Activated T-cell treated with anti-CD3 and anti-CD28 coated beads, Interleukin-2, amount 50 U/mL, for 72 hours (primary cell): ENCODE measurements at places on chromosomes 16 and 17. TPM values are rescaled to one million over a fixed set of nuclear protein-coding genes. Genes with fewer than 3 reads are reported as not detected.

DNA sequence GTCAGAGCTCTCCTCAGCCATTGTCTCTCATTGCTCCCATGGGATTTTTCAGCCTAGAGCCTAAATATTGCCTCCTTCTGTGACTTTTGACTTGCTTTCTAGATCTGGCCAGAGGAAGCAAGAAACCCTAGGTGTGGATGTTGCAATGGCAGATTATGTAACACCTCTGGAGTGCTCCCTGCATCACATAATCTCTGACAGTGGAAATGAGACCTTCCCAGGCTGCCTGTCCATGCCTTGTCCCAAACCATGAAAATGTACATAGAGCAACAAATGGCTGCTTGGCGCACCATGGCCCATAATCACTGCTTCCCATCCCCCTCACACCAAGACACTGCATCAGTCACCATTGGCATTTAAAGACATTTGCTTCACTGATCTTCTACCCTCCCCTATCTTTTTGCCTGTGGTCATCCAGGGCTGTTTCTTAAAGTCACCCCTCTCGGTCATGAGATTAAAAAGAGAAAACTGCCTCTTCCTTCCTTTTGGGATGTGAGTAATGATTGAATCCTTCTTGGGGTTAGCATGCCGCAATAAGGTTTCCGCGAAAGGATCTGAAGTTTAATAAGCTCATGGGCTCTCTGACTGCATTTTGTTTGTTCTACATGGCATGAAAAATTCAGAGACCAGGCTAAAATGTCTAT, 34.2 kb upstream of the CCL2 start:
- H3K27ac ChIP-seq = no peak overlapping the region
- no peak for DNase-seq
- no peak overlapping the region for H3K4me3 ChIP-seq
- H3K36me3 ChIP-seq = peaks cover 5% of the 10 kb centered on the region
- peaks cover 55% of the 10 kb centered on the region for H3K27me3 ChIP-seq

Gene GP1BA
- 0.26 TPM for total RNA-seq

Gene CES5A
- total RNA-seq = not detected

Gene SPNS2
- total RNA-seq = 1.1 TPM

Gene NPW
- total RNA-seq = 1.9 TPM

GRCh38 chr17:71613996-71614395, 506.8 kb upstream of the SOX9 start:
- no peaks in the 10 kb centered on the region for H3K27me3 ChIP-seq
- no peak overlapping the region for H3K27ac ChIP-seq
- peaks cover 5% of the 10 kb centered on the region for H3K36me3 ChIP-seq
- DNase-seq = no peak
- no peaks in the 10 kb centered on the region for H3K4me1 ChIP-seq

DNA sequence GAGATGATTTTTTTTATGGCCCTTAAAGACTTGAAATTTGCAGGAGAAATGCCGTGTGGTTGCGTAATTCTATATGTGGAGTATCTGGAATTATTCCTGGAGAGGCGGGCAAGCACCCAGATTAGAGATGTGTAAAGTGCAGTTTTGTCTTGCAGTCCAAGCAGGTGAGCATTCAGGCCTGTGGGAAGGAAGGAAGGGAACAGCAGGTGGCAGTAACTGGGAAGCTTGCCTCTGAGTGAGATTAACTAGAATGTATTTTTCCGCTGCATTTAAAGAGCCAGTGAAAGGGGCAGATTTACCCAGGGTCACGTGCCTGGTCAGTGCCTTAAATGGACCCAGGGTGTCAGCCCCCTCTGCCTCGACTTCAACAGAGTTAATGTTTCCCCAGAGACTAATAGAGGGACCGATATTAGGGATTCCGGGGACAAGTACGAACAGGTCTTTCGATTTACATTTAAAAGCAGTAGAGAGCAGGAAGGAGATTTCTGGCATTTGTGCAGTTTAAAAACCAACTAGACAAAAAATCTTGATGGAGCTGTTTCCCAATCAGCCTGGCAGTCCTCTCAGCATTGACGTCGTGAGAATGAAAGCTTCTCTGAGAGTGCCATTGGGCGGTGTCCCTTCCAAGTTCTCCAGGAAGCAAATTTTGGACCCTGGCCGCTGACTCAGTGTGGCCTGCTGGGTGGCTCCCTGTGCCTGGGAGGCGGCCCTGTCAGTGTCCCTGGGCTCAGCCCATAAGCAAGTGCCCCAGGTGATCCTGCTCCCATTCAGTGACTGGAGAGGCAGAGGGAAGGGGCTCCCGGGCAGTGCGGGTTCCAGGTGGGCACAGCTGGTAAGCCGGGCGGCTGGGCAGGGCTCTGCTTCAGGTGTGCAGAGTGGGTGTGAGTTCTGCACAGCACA, 38.2 kb downstream of the KSR1 start:
- no peak overlapping the region for H3K4me3 ChIP-seq
- no peaks in the 10 kb centered on the region for H3K27me3 ChIP-seq
- peaks cover 47% of the 10 kb centered on the region for H3K4me1 ChIP-seq
- peaks cover 2% of the 10 kb centered on the region for H3K36me3 ChIP-seq

GRCh38 chr17:41894791-41895331, 23.9 kb downstream of the ACLY start:
- peaks cover 3% of the 10 kb centered on the region for H3K36me3 ChIP-seq
- no peaks in the 10 kb centered on the region for H3K27me3 ChIP-seq
- no peaks in the 10 kb centered on the region for H3K4me1 ChIP-seq
- DNase-seq = no peak
- no peak overlapping the region for H3K4me3 ChIP-seq
- H3K27ac ChIP-seq = no peak overlapping the region

DNA sequence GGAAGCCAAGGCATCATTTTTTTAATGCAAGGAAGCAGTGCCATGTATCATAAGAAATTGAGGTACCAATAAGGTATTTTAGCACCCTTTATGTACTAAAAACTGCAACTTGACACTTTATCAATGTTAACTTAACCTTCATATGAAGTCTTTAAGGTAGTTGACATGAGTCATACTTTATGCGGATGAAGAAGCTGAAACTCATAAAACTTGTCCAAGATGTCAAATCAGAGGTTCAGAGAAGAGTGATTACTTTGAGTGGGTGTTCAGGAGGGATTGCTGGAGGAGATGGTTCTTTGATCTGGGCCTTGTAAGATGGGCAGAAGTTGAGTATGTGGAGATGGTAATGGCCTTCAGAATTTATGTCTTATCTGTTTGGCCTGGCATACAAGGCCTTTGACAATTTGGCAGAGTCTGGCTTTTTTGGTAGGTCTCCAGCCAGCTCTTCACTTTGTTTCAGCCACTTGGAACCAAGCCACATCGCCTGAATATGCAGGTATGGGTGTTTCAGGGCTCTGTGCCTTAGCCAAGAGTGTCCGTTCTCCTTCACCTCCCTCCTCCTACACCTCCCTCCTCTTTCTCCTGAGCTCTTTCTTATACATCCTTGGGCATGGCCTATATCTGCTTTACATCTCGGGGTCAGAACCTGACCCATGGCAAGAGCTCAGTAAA, 23.7 kb downstream of the YPEL2 start:
- H3K4me3 ChIP-seq = no peak overlapping the region
- no peak overlapping the region for H3K27ac ChIP-seq
- H3K4me1 ChIP-seq = peaks cover 62% of the 10 kb centered on the region
- no peaks in the 10 kb centered on the region for H3K27me3 ChIP-seq

GRCh38 chr17:36153895-36154610, 22.4 kb downstream of the TBC1D3B start:
- peaks cover 57% of the 10 kb centered on the region for H3K27me3 ChIP-seq
- DNase-seq = no peak
- no peak overlapping the region for H3K4me3 ChIP-seq
- H3K4me1 ChIP-seq = peaks cover 13% of the 10 kb centered on the region

DNA sequence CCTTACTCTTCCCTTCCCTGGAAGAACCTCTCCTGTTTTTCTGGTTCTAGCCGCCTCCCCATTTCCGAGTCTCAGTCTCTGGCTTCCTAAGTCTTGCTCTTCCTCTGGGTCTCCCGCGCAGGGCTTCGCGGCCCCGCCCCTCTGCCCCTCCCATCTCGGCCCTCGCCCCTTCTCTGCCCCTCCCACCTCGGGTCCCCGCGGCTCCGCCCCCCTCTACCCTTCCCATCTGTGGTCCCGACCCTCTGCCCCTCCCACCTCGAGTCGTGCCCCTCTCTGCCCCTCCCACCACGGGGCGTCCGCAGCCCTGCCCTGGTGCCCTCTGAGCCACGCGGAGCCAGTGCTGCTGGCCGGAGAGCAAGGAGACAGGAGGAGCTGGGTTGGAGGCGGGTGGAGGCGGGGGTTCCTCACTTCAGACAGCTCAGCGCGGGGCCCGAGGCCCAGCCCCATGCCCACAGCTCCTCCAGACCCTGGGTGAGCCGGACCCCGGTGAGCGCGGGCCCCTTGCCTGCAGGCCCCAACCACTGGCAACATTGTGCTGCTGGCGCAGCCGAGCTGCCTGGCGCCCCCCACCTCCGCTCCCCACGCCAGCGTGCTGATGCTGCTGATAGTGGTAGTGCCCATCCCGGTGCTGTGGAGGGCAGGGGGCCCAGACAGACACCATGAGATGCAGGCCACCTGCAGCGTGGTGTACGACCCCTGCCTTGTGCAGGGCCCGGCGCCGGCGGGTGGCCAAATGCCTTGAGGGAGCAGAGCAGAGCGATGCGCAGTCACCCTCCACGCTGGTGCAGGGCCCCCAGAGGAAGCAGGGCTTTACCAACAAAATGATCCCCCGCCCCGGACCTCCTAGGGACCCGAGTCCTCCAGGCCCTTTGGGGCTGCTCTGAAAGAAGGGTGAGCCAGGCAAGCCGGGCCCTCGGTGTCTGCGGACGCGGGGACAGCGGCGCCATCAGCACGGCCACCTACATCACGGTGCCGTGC, 2115.3 kb downstream of the TP53TG3F start:
- no peak overlapping the region for H3K4me3 ChIP-seq
- H3K27me3 ChIP-seq = no peaks in the 10 kb centered on the region
- H3K4me1 ChIP-seq = no peaks in the 10 kb centered on the region

Gene MPDU1
- 44.0 TPM for total RNA-seq

GRCh38 chr17:15513856-15514459, 46.5 kb upstream of the CDRT4 start:
- no peak overlapping the region for H3K4me3 ChIP-seq
- peaks cover 2% of the 10 kb centered on the region for H3K36me3 ChIP-seq
- DNase-seq = no peak

DNA sequence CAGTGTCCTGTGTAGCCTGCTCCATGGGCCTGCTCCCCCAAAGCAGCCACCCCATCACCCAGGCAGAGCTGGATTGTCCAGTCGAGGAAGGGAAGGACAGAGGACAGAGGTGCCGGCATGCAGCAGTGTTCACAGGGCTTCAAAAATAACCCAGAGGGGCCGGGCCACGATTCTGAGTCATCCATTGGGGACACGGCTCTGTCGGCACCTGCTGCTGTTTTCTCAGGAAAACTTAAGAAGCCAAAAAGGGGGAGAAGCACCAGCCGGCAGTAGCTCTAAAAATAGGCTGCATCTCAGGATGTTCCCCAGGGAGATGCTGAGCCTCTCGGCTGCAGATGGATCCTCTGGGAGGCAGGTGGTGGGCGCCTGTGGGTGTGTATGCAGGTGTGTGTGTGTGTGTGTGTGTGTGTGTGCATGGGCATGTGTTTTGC, 1.6 kb downstream of the CA7 start:
- no peak overlapping the region for H3K4me3 ChIP-seq
- H3K36me3 ChIP-seq = no peaks in the 10 kb centered on the region
- no peak for DNase-seq

GRCh38 chr17:62965174-62965685, 805 bp upstream of the TANC2 start:
- no peaks in the 10 kb centered on the region for H3K36me3 ChIP-seq
- H3K4me1 ChIP-seq = peaks cover 31% of the 10 kb centered on the region
- H3K27me3 ChIP-seq = peaks cover 50% of the 10 kb centered on the region
- DNase-seq = peak; percentile 82
- H3K4me3 ChIP-seq = peak overlapping the region; percentile 78

GRCh38 chr16:78368121-78369102, 269.0 kb downstream of the WWOX start:
- no peaks in the 10 kb centered on the region for H3K4me1 ChIP-seq
- H3K27ac ChIP-seq = no peak overlapping the region
- no peaks in the 10 kb centered on the region for H3K27me3 ChIP-seq
- no peak overlapping the region for H3K4me3 ChIP-seq

Gene MPP2
- total RNA-seq = 4.1 TPM

DNA sequence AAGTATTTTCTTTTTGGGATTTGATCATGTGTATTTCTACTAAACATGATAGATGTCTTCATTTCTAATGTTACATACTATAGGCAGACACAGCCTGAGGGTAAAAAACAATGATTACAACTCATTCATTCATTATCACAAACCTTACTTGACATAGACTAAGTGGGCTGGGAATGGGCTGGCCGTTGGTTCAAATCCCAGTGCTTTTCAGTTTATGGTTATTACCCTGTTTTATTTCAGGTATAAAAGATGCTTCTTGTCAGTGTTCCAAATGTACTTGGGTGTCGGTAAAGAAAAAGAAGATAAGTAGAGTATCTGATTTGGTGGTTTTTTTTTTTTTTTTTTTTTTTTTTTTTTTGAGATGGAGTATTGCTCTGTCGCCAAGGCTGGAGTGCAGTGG, 149.7 kb upstream of the ZFHX3 start:
- no peak overlapping the region for H3K4me3 ChIP-seq
- H3K4me1 ChIP-seq = no peaks in the 10 kb centered on the region
- H3K36me3 ChIP-seq = no peaks in the 10 kb centered on the region

GRCh38 chr16:87580855-87581261, 21.4 kb upstream of the JPH3 start:
- no peaks in the 10 kb centered on the region for H3K4me1 ChIP-seq
- no peak overlapping the region for H3K27ac ChIP-seq
- H3K36me3 ChIP-seq = no peaks in the 10 kb centered on the region
- peak; percentile 17 for DNase-seq
- no peak overlapping the region for H3K4me3 ChIP-seq
- H3K27me3 ChIP-seq = peaks cover 19% of the 10 kb centered on the region

DNA sequence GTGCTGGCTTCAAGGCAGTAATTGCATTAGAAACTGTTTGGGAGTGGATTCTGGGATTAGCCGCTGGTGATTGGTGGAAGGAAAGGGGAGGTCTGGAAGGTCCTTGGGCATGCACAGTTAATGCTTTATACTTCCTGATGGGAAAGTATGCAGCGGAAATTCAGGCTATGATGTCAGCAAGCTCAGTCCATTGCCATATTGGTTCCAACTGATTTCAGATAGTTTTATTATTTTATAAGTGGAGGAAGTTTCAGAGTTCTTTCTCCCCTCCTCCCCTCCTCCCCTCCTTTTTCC, 8.1 kb upstream of the CMTR2 start:
- no peaks in the 10 kb centered on the region for H3K4me1 ChIP-seq
- H3K27ac ChIP-seq = no peak overlapping the region
- no peak for DNase-seq
- peaks cover 41% of the 10 kb centered on the region for H3K27me3 ChIP-seq
- H3K36me3 ChIP-seq = no peaks in the 10 kb centered on the region
- H3K4me3 ChIP-seq = no peak overlapping the region

GRCh38 chr17:31052187-31052889, 42.4 kb upstream of the NF1 start:
- H3K27me3 ChIP-seq = no peaks in the 10 kb centered on the region
- DNase-seq = no peak
- H3K36me3 ChIP-seq = peaks cover 2% of the 10 kb centered on the region
- peak overlapping the region; percentile 30 for H3K27ac ChIP-seq
- H3K4me1 ChIP-seq = peaks cover 14% of the 10 kb centered on the region

Gene KLHDC4
- total RNA-seq = 85.5 TPM

Gene LDHD
- 0.43 TPM for total RNA-seq
